NT2/D1 (cell line): ENCODE measurements at places on chromosomes 3 and 15.

GRCh38 chr3:10495003-10495402 lies 10.4 kb downstream of the ATP2B2 start:
- no peak for DNase-seq

DNA sequence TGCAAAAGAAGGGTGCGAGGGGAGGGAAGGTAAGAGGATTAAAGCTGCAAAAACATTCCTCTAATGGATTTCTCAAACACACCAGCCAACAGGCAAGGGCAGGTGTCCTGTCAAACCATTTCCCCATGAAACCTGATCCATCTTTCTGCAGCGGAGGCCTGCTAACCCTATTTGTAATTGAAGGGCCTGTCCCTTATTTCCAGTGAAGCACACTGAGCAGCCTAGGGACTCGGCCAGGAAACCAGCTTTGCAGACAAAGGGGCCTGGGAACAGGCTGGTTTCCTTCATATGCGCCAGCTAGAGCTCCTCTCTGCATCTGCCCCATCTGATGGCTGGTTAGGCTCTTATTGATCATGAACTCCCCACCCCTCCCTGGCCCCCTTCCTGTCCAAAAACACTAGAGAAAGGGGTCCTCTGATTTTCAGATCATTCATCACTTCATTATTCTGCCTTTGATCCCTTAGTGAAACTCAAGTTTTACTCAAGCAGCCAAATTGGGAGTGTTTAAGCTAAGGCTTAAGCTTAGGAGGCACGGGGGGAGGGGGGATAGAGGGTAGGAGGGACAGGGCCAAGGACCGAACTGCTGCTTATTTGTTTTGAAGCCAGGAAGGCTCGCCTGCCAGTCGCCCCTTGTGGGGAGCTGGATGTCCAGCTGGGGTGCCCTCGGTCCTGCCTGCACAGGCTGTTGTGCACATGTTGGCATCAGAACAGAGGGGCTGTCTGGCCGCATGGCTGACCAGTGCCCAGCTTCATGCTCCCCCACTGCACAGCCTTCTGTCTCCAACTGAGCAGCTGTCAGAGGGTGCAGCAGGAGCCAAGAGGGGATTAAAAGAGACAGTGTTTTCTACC lies 53.1 kb downstream of the BOC start:
- peak; percentile 80 for DNase-seq

- DNase-seq, result no peak
Observed at GRCh38 chr3:116591236-116591635, 118.3 kb upstream of the TUSC7 start.

DNA sequence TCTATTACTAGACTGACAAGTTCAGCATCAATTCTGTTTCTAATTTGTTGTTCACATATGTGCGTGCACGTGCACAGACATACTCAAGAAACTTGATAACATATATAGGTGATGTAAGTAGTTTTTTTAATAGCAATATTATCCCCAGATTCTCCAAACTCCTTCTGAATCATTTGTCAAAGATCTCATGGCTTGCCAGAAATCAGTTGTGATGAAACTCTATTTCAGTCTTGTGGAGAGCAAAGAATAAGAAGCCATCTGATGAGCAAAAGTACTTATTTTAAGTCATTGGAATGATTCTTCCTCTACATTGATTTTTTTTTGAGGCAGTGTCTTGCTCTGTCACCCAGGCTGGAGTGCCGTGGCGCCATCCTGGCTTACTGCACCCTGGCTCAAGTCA lies 167.0 kb upstream of the TBL1XR1 start:
- no peak for DNase-seq

DNA sequence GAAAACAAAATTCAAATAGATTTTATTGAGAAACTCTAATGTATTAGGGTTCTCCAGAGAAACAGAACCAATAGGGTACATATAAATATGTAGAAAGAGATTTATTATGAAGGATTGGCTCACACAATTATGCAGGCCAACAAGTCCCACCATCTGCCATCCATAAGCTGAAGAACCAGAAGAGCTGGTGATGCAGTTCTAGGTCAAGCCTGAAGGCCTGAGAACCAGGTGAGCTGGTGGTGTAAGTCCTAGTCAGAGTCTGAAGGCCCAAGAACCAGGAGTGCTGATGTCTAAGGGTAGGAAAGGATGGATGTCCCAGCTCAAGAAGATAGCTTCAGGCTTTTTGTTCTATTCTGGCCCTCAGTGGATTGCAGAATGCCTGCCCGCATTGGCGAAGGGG lies 2.6 kb upstream of the NFKBIZ start:
- DNase-seq, result no peak

GRCh38 chr15:32967521-32967920 lies 227.0 kb downstream of the FMN1 start:
- DNase-seq, result no peak

DNA sequence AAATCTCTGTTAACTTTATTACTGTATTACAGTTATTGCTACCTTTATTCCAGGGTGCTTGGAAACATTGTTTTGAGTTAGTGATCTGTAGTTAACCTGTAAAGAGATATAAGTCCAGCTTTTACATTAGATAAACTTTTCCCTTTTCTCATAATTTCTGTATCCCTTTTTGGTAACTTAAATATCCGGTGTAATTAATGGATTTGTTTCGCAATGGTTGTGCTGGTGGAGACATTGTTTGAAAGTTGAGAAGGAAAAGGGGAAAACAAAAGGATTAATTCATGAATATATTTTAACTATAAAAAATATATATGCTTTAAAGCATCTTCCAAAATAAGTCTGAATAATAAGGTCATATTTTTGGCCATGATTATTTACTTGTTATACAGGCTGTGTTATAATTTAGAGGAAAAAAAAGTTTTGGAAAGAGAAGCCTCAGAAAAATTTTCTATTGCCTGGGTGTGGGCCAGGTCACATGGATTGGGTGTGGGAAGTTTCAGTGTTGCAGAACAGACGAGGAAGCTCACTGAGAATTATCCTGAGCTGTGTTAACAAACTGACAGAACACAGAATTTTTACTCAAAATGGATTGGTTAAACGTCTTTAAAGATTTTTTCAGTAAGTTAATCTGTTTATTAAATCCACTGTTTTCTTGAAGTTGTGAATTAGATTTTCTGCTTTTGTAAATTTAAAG lies 27.7 kb upstream of the IL20RB start:
- no peak for DNase-seq
